Stimulated activated CD8-positive, alpha-beta memory T cell treated with anti-CD3 and anti-CD28 coated beads, Interleukin-4, amount 100 ng/mL, for 1 hour (primary cell): ENCODE measurements at places on chromosomes 2 and 18.

DNA sequence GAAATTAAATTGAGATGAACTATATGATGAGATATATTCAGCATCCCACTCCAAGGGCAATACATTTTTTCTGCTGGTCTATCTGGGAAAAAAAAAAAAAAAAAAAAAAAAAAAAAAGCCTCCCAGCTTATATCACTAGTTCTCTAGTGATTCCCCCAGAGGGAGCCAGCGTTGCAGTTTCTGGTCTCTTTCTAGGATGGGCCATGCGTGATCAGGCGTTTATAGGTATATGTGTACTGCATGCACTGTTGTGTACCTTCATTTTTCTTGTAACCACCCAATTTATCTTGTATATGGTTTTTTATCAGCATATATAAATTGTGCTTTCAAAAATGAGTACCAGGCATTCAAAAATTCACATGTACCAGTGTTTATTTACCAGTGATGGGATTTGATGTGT, 35.1 kb downstream of the DCDC2C start:
- DNase-seq, result no peak

DNA sequence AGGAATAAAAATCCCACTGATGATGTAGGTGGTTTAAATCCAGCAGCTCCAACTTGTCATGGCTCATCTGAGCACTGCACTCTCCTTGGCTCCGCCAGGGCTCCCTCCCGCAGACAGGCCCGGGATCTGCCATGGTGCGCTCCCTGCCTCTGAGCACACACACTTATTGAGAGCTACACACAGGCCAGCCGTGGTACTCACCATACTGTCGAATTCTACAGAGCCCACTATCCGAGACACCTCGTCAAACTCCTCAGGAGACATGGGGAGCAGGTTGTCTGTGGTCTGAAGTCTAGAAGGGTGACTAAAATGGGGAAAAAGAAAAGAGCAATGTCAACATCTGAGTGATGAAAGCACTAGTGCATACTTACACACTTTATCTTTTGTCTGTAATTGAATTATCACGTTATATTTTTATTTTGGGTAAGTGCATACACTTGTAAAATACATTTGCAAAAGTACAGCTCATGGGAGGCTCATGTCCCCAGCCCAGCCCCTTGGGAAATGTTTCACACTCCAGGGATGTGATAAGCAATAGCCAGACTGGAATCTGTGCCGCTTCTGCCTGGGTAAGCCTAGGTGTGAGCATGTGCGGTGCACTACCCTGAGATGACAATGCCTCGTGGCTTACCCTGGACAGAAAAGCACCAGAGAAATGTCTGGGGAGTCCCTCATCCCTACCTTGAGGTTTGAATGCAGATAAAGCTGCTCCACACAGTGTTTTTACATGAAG, 39.2 kb downstream of the STAT1 start:
- no peak for DNase-seq

GRCh38 chr2:199405241-199405640, 52.5 kb downstream of the SATB2 start:
- DNase-seq, result no peak

DNA sequence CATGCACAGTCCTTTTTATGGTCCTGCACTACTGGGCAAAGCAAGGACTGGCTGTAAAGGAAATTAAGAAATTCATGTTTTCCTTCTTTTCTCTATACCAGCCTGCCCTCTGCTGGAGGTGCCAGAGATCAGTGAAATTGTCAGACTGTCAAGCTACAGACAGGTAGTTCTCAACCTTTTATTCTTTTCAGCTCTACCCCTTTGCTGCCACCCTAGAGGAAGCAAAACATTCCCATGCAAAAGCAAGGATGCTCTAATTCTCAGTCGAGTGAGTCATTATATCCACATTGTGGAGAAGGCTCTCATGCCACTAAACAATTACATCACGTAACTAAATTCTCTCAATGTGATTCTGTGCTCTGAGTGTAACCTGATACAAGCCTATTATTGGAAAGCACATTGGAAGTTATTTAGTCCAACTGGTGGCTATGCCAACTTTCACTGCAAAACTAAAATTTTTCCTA, 25.0 kb upstream of the RAPGEF4 start:
- no peak for DNase-seq

DNA sequence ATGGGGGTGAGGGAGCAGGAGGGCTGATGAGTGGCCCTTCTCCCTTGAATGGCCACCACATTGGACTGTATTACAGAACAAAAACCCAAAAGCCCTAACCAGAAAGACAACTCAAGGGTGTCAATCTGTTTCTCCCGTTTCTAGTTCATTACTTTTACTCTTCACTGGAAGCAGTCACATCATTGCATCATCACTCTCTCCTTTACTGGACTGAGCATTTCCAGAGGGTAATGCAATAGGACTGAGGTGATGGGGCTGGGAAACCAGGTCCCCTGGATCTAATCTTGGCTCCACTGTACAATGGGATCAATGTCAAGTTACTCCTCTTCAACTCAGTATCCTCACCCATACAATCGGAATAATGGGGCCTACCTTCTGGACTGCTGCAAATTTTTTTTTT, 56.1 kb downstream of the BCL2 start:
- no peak for DNase-seq

DNA sequence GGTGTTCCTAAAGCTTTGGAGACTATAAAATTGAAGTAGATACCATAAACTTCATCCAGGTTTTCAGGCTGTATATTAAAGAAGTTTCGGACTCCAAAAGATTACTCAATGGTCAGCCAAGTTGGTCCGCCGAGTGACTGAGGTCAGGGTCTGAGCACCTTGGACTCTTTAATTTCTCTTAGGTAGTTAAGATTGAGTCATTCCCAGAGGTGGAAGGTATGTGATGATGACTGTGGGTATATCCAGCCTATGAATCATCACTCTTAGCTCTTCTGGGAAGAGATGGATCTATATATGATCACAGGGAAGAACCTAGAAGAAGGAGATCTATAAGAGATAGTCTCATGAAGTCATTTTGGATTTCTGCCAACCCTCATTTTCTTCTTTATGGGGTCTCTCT, 3.3 kb downstream of the ITGA6 start:
- no peak for DNase-seq

GRCh38 chr2:2569836-2570235, 238.8 kb upstream of the MYT1L start:
- DNase-seq, result no peak

DNA sequence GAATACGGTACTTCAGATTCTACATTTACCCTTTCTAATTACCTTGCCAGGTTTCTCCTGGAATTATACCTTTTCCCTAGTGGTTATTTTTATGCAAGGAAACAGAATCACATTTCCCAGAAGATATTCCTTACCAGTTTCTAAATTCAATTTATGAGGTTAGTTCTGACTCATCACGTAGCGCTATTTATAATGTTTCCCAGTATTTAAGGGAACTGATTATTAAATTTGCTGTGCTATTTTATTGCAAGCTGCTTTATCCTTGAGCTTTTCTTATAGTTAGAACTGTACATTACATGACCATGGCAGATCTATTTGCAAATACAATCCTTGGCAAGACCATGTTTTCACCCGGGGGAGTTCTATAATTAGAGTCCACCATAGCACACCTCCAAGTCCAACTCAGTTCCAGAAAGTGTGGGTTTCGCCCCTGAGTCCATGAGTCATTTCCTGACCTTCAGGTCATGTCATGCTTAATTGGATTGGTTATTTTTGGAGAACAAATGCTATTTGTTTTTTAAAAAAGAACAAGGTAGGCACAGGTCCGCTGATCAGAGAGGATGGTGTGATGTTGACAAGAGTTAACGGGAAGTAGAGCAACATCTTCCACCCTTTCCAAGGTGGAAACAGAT, 126.6 kb downstream of the ZNF532 start:
- DNase-seq, result no peak

DNA sequence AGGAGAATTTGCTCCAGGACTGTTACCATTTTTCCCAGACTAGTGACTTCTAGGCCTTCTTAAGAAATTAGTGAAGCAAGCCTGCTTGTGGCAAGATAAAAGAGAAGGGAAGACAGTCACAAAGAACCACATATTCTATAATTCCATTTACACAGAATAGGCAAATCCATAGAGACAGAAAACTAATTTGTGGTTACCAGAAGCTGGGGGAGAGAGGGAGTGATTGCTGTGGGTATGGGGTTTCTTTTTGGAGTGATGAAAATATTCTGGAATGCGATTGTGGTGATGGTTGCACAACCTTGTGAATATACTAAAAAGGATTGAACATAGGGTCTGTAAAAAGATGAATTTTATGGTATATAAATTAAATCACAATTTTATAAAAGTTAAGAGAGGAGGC, 37.5 kb upstream of the SIX2 start:
- no peak for DNase-seq

GRCh38 chr2:166094325-166094724, 33.5 kb downstream of the SCN1A start:
- DNase-seq, result no peak
